ENCODE measurements at places on chromosomes 2 and 18. TPM values are rescaled to one million over a fixed set of nuclear protein-coding genes. Genes with fewer than 3 reads are reported as not detected.

Gene RTKN
- total RNA-seq = 26.0 TPM

- no peak for DNase-seq
Measured at GRCh38 chr2:23219666-23220065, 165.3 kb upstream of the KLHL29 start.

- no peak for DNase-seq
Measured at GRCh38 chr18:38460657-38461056, 895.1 kb upstream of the CELF4 start.

Gene GPR17
- total RNA-seq = not detected

- DNase-seq = no peak
Measured at GRCh38 chr18:23204589-23205235, 69.4 kb downstream of the CABLES1 start.

DNA sequence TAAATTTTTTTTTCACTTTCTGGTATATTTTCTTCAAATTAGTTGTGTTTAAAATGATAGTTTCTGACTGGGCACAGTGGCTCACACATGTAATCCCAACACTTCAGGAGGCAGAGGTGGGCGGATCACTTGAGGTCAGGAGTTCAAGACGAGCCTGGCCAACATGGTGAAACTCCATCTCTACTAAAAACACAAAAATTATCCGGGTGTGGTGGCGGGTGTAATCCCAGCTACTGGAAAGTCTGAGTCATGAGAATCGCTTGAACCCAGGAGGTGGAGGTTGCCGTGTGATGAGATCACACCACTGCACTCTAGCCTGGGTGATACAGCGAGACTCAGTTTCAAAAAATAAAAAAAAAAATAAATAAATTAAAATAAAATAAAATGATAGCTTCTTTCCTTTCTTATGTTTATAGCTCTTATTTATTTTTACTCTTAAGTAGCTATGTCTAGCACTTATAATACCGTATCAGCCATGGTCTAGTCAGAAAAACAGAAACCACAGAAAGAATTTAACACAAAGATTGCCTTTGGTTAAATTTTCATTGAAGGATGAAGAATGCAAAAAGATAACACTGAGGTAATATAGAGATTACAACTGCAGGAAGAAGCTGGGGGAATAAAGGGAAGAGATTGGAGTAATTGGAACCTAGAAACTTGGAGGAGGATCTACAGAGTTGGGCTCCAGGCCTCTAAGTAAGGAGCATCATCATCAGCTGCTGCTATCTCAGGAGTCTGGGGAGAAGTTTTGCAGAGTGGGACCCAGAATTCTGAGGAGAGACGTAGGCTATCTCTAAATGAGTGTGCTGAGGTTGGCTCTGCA, 54.7 kb upstream of the MBOAT2 start:
- DNase-seq = no peak

Gene TGFBRAP1
- total RNA-seq = 30.0 TPM

GRCh38 chr2:156470975-156471583, 34.9 kb downstream of the GPD2 start:
- DNase-seq = no peak

DNA sequence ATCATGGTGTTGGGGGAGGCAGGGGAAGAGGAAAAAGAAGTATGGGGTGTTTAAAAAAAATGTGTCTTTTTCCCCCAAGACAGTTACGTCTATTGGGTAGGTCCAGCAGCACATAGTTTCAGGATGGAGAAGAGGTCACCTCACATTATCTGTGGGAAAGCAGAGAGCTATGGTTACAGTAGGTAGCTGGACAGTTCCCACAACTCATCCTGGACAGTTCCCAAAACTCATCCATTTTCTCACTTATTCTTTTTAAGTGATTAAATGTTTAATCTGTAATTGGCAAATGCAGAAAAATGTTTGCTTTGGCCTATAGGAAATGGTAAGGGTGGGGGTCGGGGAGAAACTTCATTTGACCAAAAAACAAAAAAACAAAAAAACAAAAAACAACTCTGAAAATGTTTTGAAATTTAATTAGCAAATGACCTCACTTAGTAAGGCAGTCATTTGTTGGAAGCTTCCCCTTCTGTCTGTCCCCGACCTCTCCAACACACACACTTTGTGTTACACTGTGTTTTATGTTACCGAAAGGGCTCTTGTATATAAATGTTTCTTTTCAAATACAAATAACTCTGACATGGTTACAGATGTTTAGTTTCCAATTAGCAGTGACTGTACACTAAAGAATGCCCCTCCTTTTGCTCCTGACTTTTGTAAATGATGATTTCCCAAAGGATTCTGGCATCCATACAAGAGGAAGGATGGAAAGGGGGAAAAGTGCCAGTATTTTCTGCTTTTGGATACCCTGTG, 173.3 kb upstream of the ZFP36L2 start:
- no peak for DNase-seq

GRCh38 chr2:46704041-46704440, 211.6 kb downstream of the MCFD2 start:
- DNase-seq = no peak

Gene GLS
- total RNA-seq = 74.9 TPM

Gene LYPD6B
- 17.8 TPM for total RNA-seq

Gene PKP4
- total RNA-seq = 49.0 TPM

DNA sequence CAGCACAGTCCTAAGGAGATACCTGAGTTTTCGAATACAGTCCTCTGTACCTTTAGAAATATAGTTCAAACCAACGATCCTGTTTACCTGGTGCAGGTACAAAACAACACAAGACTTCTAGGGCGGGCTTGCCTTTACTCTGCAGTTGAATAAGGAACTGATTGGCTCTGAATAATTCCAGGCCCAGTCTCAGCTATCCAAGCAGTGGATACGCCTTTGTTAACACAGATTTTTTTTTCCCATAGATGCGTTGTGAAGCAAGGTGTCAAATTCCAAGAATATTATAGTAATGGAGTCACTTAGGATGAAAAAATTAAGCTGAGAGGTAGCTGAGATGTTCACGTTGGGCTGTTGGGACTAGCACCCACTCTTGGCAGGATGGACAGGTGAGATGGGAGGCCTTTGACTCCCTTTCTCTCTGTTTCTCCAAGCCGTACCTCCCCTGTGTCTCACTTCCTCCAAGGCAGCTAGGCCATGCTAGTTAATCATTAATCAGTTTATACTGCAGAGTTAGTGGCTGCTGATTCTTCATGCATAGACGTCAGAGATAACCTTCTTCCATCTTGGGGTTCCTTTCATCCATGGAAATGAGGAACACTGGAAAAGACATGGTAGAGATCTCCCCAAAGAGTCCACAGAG, 380.8 kb upstream of the ACVR2A start:
- no peak for DNase-seq

GRCh38 chr18:4385876-4386275, 69.2 kb downstream of the DLGAP1 start:
- DNase-seq = no peak

Gene SLC9A2
- 7.3 TPM for total RNA-seq

Gene MRO
- 64.8 TPM for total RNA-seq

DNA sequence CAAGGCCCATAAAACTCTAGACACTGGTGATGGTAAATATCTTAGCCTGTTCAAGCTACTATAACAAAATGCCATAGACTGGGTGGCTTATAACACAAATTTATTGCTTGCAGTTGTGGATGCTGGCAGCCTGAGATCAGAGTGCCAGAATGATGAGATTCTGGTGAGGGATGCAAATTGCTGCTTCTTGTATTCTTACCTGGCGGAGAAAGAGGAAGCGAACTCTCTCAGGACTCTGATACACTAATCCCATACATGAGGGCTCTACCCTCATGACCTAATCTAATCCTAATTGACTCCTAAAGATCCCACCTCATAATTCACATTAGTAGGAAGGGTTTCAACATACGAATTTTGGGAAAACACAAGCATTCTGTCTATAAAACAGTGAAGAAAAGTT, 4.6 kb upstream of the IER3IP1 start:
- DNase-seq = no peak

DNA sequence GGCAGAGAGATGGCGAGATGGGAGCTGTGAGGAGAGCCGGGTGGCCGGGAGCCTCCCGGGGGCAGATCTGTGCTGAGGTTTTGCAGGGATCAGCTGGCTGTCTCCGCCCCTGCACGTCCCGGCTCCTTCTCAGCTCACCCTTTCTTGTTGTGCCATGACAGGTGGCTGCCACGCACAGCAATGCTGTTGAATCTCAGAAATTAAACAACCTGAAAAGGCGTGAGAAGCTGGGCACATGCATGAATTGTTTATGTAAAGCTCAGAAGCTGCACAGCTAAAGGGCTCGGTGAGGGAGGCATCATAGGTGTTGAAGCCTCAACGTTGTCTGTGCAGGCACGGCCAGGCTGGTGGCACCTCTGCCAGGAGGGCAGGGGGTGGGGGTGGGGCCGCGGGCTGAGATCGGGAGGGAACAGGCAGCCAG, 858 bp upstream of the RTP5 start:
- DNase-seq = no peak

DNA sequence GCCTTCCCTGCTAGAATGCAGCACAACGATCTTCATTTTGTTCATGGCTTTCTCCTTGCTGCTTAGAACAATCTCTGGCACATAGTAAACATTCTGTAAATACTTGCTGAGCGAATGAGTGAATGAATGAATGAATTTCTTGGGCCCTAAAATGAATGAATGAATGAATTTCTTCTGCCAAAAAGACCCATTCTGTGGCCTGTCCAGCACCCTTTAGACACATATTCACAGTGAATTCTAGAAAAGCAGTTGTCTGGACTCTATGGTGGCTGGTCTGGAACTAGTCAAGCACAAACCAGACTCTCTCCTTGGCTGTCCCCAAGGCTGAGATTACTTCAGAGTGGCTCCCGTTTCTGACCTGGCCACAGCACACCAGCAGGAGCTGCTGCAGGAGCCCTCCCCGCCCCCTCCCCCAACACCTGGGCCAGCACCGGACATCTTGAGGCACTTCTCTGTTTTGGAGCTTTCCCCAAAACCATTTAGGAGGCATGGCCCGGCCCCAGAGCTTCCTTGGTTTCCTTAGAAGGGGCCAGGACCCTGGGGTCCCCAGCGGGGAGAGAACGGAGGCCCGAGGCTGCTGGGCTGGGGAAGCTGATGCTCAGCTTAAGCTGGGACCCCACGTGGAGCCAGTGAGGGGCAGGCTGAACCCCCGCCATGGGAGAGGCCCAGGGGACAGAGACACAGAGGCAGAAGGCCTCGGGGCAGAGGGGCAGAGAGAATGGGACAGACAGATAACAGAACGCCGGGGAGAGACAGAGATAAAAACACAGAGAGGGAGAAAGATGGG, 159.0 kb downstream of the ZFP36L2 start:
- no peak for DNase-seq

DNA sequence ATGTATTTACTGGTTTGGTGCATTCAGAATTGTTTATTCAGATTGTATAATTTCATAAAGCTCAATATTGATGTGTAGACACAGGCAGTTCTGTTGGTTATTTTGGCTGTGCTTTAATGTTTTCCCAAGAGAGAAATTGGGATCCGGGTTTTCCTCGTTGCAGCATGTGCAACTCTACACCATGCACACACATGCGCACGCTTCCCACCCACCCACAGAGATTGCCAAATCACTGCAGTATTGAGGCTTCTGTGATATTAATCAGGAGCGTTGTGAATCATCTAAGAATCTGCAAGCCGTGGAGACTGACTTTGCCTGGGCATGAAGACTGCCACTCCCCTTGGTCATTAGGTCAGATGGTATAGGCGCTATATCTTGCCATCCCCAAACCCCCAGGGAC, 571.5 kb downstream of the SLC4A3 start:
- peak; percentile 78 for DNase-seq

- DNase-seq = no peak
Measured at GRCh38 chr2:215615067-215615802, 179.4 kb upstream of the FN1 start.

Gene SLC30A3
- not detected for total RNA-seq

GRCh38 chr18:69400976-69401225, 213 bp downstream of the DOK6 start:
- DNase-seq = no peak

Gene ROCK1
- 35.2 TPM for total RNA-seq

DNA sequence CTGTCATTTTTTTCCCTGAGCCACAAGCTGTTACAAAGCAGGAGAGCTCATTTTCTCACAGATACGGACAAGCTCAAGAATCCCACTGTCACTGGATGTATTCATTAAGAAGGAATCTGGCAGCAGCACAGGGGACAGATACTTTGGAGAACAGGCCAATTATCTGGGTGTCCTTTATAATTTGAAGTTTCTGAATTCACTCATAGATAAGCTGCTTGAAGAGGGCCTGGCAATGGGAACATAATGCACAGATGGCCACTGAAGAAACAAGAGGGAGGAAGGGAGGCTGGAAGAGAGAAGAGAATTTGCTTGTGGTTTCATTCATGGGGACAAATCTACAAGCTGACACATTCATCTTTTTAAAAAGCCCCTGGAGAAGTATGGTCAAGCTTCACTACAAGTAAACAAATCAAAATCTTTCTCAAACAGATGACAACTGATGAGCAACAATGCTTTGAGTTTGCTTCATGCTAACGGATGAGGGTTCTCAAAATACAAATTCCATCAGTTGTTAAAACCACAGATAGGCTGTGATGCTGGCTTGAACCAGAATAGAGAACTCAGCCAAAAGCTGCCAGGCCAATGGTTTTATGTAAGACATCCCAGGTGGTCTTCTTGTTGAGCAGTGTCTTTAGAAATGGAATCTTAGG, 11.9 kb downstream of the BCL2 start:
- no peak for DNase-seq

Measured in prostate gland (tissue), 2 donors.